ENCODE measurements at places on chromosomes 12 and 14. TPM values are rescaled to one million over a fixed set of nuclear protein-coding genes. Genes with fewer than 3 reads are reported as not detected.
A peak's percentile ranks its signal among the peaks of the same experiment; 100 is the strongest.

DNA sequence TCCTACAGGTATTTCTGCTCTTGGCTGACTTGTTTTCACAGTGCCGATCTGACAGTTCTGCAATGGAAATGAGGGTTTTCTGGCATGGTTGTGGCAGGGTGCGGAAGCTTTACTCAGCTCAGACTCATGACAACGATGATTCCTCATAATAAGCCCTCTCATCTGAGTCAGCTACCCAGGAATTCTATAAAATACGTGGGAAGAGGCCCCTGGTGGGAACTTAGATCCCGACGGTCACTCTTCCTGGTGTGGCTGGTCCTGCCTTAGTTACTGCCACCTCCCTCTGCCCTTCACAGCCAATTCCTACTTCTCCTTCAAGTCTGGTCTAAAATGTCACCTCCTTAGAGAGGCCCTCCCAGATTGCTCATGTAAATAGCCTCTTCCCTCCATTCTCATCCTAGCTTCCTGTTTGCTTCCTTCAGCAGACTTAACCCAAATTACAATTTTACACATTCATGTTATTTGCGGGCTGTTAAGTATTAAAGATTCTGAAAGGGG is 104.2 kb upstream of the MAP1LC3B2 start:
- DNase-seq: peak; percentile 83

DNA sequence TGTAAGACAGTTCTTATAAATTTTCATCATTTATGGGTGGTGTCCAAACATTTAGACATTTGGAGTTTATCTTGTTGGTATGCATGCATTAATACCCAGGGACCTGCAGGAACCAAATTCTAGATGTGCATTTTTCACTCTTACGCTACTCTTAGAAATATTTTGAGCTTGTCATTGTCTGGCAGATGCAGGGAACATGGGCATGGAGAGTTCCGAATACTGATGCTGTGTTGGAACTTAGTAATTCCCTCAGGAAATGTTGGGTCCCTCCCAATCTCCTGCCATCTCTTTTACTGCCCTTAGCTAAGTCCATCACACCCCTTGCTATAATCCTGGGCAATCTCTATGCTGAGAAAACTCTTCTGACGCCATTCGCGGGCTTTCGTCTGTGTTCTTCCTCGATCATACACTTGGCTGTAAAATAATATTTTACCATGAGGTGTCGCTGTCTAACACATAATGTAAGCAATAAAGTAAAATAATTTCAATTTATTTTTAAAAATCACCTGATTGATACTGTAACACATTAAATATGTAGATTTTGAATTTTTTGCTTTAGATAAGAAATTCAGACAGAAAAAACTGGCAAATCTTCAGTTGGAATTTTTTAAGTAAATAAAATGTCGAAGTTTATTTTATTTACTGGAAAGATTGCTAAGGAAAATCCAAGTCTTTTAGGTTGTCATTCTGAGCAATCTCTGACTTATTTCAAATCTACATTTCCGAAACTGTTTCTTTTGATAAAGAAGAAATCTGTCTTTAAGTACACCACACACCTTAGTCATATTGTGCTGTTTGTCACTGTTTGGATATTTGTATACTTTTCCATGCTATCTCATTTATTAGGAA is 304.1 kb upstream of the SSTR1 start:
- peak; percentile 64 for DNase-seq

GRCh38 chr14:50545618-50546017 is 13.2 kb upstream of the MAP4K5 start:
- DNase-seq: no peak

DNA sequence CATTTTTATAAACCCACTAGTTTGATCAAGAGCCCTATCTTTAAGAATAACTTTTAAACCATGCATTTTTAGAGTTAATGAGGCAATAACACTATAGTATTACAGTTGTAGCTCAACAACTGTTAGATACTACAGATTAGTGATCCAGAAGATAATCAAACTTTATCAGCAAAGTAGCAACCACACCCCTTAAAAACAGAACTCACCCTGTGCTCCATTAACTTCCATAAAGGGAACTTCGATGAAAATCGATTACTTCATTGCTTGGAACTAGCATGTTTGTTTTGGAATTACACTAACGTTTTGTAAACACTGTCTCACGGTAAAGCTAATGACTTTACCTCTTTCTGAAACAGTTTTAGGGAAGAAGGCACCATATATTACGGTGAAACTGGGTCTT is 1.4 kb downstream of the SGPP1 start:
- peak; percentile 26 for DNase-seq

DNA sequence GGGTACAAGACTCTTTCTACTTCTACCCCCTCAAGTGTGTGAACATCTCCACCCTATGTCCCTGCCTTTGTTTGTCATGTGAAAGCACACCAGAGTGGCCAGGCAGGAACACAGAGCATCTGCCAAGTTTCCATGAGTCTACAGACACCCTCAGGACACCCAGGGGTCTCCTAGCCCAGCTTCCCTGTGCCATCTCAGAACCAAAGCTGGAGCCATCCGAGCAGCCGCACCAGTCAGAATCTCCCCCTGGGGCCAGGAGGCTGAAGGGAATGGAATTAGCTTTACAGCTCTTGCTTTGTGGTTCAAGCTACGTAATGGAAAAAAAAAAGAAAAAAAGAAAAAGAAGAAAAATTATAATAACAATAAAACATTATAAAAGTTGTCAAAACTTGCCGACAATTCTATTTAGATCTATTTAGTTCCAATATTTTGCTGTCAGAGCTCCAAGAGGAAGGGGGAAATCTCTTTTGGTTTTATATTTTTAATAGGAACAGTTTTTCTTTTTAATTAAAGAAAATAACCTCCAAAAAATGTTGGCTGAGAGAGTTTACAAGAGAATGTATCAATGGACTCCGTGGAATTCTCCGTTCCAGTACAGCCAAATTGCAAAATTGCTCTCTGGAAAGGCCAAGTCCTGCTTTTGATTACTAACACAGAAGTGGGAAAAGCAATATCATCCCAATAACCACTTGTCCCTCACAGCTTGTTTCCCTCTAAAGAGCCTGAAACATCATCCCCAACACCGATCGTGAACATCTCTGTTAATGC is 37.1 kb downstream of the TBX5 start:
- DNase-seq: no peak

- DNase-seq: peak; percentile 59
These were observed 1.7 kb downstream of the ANGEL1 start for GRCh38 chr14:76810953-76811400.

DNA sequence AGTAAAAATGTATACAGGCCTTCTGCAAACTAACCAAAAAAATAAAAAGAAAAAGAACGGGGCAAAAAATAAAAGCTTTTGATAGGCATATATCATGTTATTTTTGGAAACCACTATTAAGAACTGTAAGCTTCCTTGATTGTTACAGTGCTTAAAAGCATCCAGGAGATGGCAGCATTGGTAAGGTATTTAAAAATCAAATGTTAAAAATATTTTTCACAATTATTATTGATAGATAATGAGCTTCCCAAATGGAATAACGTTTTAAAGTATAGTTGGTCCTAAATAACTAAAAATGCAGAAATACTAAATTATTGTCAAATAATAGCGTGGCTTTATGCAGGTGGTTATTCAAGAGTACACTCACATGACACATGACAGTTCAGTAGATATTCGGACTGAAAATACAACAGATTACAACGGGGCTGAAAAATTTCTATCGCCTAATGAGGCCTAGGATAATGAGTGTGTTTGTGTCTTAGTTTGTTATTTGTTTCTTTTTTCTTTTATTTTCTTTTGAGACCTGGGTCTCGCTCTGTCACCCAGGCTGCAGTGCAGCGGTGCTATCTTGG is 127.2 kb upstream of the ATF7IP start:
- DNase-seq: peak; percentile 47

DNA sequence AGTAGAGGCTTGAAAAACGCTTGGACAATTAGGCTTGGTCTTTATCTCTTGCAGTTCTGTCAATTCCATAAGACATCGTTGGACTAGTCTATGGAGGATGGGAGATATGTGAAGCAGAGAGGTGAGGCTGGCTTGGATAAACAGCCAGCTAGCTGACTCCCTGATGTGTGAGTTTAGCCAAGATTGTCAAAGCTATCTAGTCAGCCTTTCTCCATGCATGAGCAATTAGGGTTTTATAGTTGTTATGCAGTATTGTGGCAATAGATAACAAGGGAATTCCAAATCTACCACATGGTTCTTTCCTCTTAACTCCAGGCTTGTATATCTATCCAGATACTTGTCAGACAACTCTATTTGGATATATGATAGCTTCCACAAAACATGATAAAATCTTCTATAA is 153.6 kb upstream of the NRXN3 start:
- DNase-seq: no peak

GRCh38 chr12:107411792-107412535 is 273.6 kb upstream of the PWP1 start:
- no peak for DNase-seq

DNA sequence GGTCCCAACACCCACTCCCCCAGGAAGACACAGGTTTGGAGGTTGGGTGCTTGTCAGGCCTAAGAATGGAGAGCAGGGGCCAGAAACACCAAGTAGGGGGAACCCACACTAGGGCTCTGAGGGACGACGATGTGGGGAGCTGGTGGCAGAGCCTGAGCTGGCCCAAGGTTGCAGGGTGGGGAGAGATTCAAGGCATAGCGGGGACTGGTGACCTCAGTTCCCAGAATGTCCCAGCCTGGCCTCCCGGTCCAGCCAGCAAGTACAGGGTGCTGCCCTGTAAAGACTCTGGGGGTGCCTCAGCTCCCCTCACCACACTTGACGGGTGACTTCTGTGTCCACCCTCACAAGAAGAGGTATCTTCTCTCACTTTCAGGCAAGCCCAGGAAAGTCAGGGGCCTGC is 86.7 kb downstream of the ALG10 start:
- DNase-seq: no peak

DNA sequence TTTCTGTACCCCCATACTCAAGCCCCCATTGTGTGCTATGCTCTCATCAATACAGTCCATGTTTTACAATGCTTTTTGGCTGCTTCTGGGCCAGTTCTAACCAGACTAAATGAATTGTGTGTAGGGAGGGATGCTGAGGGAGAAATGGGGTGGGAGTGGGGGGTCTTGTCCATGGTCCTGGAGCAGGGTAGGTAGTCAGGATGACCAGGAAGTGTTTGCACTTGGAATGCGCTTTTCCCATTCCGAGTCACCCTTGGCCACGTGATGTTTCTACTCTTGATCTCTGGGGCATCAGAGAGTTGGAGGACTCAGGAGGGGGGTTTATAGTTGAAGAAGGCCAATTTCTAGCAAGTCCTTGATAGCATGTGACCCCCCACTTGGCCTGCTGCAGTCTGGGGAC is 1.2 kb upstream of the SMIM41 start:
- no peak for DNase-seq

GRCh38 chr14:56794088-56794556 is 16.2 kb downstream of the OTX2 start:
- no peak for DNase-seq

DNA sequence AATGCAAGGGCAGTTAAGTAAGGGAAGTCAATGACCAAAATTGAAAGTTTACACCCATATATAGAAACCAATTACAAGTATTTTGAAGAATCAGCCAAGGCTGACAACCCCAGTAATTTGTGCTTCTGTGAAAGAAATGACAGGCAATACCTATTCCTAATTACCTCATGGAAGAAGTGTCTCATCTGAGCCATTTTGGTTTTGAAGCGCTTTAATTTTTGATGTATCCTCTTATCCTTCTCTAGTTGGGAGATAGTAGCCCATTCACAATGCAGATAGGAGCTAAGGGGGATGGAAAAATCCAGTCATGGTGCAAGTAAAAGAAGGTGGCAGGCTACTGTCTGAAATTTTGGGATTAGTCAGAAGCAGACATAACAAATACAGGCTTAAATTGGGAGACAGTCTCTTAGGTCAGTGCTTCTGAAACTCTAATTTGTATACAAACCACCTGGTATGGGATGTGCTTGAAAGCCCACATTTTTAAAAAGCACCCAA is 30.4 kb upstream of the SUPT16H start:
- no peak for DNase-seq

- DNase-seq: no peak
These were observed 7.4 kb upstream of the SYCP3 start for GRCh38 chr12:101746661-101747060.

- DNase-seq: peak; percentile 14
These were observed 707 bp downstream of the DHRS1 start for GRCh38 chr14:24298892-24299254.

- DNase-seq: no peak
These were observed 21.3 kb upstream of the POC1B start for GRCh38 chr12:89547101-89547500.

- DNase-seq: peak; percentile 64
These were observed 376.0 kb downstream of the C12orf75 start for GRCh38 chr12:105706321-105706972.

- no peak for DNase-seq
These were observed 8.8 kb downstream of the PLXNC1 start for GRCh38 chr12:94157181-94157580.

GRCh38 chr12:23909551-23909950 is 39.9 kb downstream of the SOX5 start:
- DNase-seq: no peak

KRT71 gene
- not detected for total RNA-seq

A2M gene
- 6.5 TPM for total RNA-seq

PPP1R36 gene
- total RNA-seq: 0.51 TPM

INSM2 gene
- total RNA-seq: not detected

RNASE7 gene
- not detected for total RNA-seq

PRB2 gene
- total RNA-seq: not detected

SYNDIG1L gene
- not detected for total RNA-seq

LBHD2 gene
- total RNA-seq: not detected

FAIM2 gene
- total RNA-seq: 0.12 TPM

PRICKLE1 gene
- 69.0 TPM for total RNA-seq

CCDC197 gene
- not detected for total RNA-seq

Data from endothelial cell of umbilical vein (primary cell).